Lung (tissue), 17 donors: ENCODE measurements at places on chromosomes 4 and X.
A peak's percentile ranks its signal among the peaks of the same experiment; 100 is the strongest.

DNA sequence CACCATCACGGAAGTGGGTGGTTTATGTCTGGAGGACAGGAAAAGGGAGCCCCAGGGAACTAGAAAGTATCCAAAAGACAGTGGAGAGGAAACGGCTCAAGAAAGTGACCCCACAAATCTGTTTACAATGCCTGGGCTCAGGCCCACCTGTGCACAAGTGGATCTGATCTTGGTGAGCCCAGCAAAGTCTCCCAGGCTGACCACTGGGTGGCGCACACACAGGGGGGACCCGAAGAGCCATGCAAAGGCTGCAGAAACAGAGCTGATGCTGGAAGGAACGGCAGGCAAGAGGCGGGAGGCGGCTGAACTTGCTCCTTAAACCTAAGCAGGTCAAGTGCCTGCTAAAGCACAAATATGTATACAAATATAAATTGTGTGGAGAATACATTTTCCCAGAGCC, 9.6 kb downstream of the HAUS7 start:
- peak; percentile 49 for DNase-seq

DNA sequence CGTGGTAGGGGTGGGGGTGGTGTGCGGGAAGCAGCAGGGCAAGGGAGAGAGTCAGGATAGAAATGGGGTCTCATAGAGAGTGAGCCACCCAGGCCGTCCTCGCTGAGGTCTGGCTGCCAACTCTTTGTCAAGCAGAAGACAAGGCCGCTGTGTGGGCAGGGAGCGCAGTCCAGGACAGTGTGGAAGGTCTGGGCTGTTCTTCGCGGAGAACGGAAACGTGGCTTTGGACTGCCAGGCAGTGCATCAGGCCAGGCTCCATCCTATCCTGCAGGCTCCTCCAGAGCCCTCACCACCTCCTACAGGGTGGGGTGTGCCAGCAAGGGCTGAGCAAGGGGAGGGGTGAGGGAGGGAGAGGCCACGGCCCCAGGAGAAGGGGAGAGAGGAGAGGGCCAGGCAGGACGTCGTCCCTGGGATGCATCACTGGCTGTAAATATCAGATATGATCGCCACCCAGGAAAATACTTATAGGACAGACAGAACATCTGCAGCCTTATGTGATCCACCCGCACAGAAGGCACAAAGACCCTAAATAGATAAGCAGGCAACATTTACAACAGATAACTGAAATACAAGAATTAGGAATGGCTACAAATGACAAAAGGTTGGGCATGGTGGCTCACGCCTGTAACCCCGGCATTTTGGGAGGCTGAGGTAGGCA, 85.3 kb downstream of the ABLIM2 start:
- no peak for DNase-seq

- no peak for DNase-seq
Measured at GRCh38 chrX:37470711-37471110, 100.8 kb upstream of the LANCL3 start.

GRCh38 chr4:61517144-61517543, 317.0 kb downstream of the ADGRL3 start:
- no peak for DNase-seq

DNA sequence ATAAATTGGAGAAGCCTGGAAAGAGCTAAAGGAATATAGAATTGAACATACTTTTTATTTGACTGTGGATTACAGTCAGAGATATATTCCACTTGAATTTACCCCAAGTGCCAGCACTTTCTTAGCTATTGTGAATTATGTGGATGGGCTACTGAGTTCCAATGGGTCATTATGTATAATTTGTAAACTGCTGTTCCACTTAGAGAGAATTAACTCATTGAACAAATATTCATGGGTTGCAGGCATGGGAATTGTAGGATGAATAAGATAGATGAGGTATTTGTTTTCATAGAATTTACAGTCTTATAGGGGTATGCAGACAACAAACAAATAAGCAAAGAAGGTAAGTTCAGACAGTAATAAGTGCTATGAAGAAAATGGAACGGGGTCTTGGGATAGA, 195.7 kb downstream of the SHROOM3 start:
- no peak for DNase-seq

DNA sequence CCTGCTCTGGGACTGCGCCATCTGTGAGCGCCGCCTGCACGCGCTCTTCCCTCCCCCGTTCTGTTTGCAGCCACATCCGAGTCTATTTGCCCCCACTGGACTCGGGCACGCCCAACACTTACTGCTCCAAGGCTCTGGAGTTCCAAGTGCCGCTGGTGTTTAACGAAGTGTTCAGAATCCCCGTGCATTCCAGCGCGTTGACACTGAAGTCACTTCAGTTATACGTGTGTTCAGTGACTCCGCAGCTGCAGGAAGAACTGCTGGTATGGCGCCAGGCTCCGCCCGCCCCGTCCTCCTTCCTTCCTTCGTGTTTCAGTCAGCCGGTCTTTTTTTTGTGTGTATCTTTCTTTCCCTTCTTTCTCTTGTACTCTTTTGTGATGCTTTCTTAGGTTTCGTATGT, 30.7 kb upstream of the CLCN4 start:
- DNase-seq: no peak

DNA sequence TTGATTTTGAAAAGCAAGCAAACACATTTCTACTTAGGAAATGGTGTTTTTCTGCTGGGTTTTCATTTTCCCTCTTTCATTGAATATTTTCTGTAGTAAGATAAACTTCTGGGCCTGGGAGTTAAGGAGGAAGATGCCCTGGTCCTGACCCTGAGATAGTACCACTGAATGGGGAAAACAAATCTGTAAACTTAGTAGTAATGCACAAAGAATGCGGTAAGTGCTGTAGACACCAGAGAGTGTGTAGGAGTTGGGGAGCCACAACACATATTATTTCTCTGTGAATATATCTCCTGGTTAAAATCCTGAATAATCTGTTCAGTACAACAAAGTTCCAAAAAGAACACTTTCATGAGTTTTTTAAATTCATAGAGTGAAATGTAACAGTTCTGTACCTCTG, 178.3 kb downstream of the MAPK10 start:
- DNase-seq: no peak

GRCh38 chr4:10192331-10192730, 75.7 kb upstream of the WDR1 start:
- no peak for DNase-seq

GRCh38 chr4:85218756-85219155, 252.3 kb upstream of the WDFY3 start:
- DNase-seq: no peak

GRCh38 chrX:108735679-108736508, 469 bp downstream of the IRS4 start:
- peak; percentile 20 for DNase-seq

DNA sequence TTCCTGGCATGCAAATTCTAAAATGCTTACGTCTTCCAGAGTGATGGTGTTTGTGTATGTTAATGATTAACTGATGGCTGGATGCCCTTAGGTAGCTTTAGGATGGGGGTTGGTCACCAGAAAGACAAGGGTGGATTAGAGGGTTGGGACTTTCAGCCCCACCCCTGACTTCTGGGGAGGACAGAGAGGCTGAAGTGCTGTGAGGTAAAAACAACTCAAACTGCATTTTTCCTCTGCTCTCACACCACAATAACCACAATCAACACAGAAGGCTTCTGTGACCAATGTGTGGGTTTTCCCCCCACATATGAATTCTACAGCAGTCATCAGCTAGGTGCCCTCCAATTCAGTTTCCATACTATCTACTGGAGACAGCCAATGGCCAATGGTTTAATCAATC, 18.7 kb upstream of the DDIT4L start:
- DNase-seq: no peak

- no peak for DNase-seq
Measured at GRCh38 chrX:112025753-112026152, 56.8 kb downstream of the TRPC5 start.

GRCh38 chr4:95263960-95264359, 284.8 kb downstream of the UNC5C start:
- DNase-seq: no peak

GRCh38 chr4:144645631-144646522, at the start of gene HHIP:
TSS of gene HHIP (plus strand) at chr4:144646156. CDS start at chr4:144646676, 520 bp downstream.
- peak; percentile 80 for DNase-seq

DNA sequence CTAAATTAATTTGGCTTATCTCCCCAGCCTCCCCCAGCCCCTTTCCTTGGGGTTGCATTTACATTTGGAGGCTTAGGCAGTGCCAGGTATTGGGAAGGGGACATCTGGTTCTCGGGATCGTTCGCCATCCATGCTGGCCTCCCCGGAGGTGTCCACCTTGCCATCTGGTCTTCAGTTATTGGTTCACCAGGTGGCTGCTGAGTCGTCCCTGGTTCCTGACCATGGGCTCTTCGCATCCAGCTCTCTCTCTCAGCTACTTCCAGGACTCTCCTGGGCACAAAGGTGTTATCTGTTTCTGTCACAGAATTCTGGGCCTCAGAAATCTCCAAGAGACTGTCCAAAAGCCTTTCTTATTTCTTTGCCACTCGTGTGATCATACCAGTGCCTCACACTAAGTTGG, 75.4 kb upstream of the SCOC start:
- DNase-seq: no peak

- peak; percentile 86 for DNase-seq
Measured at GRCh38 chrX:84188320-84188834, 378 bp upstream of the RPS6KA6 start.

- DNase-seq: no peak
Measured at GRCh38 chr4:185600801-185601434, 65.6 kb upstream of the PDLIM3 start.

GRCh38 chr4:48367016-48367415, 25.7 kb downstream of the SLAIN2 start:
- no peak for DNase-seq

GRCh38 chr4:39565878-39566600, 38.8 kb upstream of the UGDH start:
- no peak for DNase-seq

- DNase-seq: no peak
Measured at GRCh38 chr4:149531861-149532260, 283.8 kb downstream of the IQCM start.

DNA sequence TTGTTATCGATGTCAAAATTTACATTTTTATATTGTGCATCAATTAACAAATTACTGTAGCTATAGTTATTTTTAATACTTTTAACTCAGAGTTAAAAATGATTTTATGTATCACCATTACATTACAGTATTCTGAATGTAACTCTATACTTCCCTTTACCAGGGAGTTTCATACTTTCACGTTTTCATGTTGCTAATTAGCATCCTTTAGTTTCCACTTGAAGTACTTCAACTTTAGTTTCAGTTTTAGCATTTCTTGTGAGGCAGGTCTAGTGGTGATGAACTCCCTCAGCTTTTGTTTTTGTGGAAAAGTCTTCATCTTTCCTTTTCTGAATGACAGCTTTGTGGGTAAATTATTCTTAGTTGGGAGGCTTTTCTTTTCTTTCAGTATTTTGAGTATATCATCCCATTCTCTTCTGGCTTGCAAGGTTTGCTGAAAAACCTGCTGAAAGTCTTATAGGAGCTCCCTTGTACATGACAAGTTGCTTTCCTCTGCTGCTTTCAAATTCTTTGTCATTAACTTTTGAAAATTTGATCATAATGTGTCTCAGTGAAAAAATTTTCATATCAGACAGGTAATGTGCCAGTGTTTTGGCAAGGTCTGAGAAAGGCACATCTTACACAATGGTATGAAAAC, 9.8 kb upstream of the CISD2 start:
- DNase-seq: no peak

- no peak for DNase-seq
Measured at GRCh38 chr4:152283801-152284470, 252.0 kb downstream of the FBXW7 start.

DNA sequence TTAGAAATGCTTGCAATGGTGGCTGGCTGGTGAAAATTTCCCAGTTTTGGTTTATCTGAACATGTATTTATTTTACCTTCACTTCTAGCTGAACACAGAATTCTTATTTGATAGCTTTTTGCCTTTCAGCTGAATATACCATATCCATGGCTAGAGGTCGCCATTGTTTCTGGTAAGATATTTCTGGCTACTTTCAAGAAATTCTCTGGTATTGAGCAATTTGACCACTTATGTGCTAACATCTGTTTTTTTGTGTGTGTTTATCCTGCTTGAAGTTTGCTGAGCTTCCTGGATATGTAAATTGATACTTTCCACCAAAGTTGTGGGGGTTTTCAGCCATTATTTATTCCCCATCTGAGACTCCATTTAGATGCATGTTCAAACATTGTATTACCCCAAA, 75.4 kb downstream of the FBXW7 start:
- peak; percentile 75 for DNase-seq

DNA sequence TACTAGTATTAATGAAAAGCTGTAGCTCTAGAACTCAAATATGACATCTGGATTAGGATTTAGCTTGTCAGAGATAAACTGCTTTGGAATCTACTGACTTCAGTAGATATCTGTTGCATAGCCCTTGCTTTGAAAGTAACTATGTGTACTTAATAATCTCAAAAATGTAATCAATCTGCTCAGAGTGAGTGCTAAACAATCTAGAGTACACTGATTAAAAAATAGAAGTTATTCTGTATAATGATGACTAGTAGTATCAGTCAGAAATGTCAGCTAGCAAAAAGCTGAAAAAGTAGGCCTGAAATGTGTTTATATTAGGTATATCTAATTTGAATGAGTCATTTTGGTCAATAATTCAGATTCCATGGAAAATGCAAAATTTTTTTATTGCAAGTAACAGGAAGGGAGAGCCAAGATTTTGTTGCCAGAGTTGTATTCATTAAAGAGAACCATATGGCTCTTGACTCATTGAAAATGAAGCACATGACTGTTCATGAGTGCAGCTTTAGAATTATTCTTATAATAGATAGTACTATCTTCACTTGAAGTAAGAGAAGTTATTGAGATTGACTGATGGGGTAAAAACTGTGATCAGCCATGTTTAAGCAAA, 20.0 kb downstream of the CLCN3 start:
- peak; percentile 77 for DNase-seq

DNA sequence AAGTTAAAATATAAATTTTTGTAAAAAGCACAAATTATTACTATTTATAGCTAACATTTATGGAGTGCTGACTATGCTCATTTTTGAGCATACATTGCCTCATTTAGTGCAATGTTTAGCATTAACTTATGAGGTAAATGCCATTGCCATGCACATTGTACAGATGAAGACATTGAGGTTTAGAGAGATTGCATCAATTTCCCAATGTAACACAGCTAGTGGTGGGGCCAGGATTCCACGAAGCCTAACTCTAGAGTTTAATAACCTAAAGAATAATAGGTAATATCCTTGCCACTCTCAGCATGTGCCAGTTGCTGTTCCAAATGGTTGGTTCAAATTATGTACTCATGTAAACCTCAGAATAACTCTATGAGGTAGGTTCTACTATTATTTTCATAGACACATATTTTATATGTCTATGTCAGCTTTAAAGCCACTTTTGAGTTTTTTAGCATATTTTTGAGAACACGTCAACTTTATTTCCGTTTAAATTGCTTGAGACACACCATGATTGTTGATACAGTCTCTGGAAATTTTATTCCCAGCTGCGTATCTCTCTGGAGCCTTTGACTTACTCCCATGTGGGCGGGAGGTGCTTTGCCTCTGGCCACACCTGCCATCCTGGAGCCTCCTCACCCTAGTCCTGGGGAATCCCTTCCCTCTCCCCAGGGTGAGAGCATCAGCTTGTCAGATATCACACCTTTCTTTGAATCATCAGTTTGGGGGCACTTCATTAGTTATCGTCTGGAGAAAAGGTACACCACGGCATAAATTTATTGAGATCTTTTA, 10.8 kb upstream of the ADH1A start:
- no peak for DNase-seq
